GM23248 (cell line): ENCODE measurements at places on chromosomes 4 and X. TPM values are rescaled to one million over a fixed set of nuclear protein-coding genes. Genes with fewer than 3 reads are reported as not detected.

The NWD2 gene
- total RNA-seq: not detected in 2 replicates

The SLC9B1 gene
- not detected in 2 replicates for total RNA-seq

The BEX1 gene
- total RNA-seq: 73.0 and 91.8 TPM in 2 replicates

GRCh38 chrX:117376460-117376859 is 740.1 kb downstream of the KLHL13 start:
- no peak for DNase-seq
- H3K4me3 ChIP-seq: no peak overlapping the region
- no peaks in the 10 kb centered on the region for H3K27me3 ChIP-seq
- H3K27ac ChIP-seq: no peak overlapping the region

GRCh38 chr4:25563071-25563564 is 92.5 kb upstream of the SLC34A2 start:
- H3K27ac ChIP-seq: no peak overlapping the region
- no peak for DNase-seq
- no peak overlapping the region for H3K4me3 ChIP-seq
- H3K27me3 ChIP-seq: no peaks in the 10 kb centered on the region
- no peaks in the 10 kb centered on the region for H3K4me1 ChIP-seq

DNA sequence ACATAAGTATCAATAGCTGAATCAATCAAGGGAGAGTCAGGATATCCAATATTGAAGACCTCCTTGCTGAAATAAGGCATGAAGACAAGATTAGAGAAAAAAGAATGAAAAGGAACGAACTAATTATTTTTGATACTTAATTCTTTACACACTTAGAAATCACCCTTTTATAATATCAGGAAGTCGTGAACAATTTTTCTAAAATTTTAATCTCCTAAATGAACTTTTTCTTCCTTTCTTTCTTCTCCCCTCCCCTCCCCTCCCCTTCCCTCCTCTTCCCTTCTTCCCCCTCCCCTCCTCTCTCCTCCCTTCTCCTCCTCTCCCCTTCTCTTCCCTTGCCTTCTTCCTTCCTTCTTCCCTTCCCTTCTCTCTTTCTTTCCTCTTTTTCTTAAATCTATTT is 872.1 kb upstream of the PCDH10 start:
- no peaks in the 10 kb centered on the region for H3K27me3 ChIP-seq
- H3K4me1 ChIP-seq: no peaks in the 10 kb centered on the region
- H3K4me3 ChIP-seq: no peak overlapping the region
- H3K36me3 ChIP-seq: no peaks in the 10 kb centered on the region
- H3K27ac ChIP-seq: no peak overlapping the region

DNA sequence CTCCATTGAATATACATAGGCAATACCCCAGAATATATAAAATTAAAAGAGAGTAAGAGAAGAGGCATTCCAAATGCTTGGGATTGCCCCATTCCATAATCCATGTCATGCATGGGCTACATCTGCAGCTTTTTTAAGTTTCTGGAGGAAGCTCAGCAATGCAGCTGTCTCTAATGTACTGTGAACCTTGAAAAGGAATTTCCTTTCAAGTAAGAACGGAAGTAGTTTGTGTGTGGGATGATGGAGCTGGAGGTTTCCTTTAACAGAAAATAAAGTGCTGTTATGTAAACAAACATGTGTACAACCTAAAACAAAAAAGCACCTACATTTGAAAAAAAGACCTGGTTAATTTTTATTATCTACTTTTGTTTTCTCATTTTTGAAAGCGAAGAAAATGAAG is 303.5 kb downstream of the BMPR1B start:
- no peaks in the 10 kb centered on the region for H3K4me1 ChIP-seq
- no peaks in the 10 kb centered on the region for H3K36me3 ChIP-seq
- H3K27ac ChIP-seq: no peak overlapping the region

GRCh38 chrX:153411255-153411987 is at the start of gene ZFP92:
TSS of gene ZFP92 (plus strand) at chrX:153411472. CDS start at chrX:153418323, 6,851 bp downstream.
- H3K27ac ChIP-seq: no peak within 1 kb of the TSS
- H3K27me3 ChIP-seq: no peaks in the 10 kb centered on the region; the same call in none of the 2 replicates
- no peaks in the 10 kb centered on the region for H3K36me3 ChIP-seq
- peak within 1 kb of the TSS; percentile 35; the same call in 1 of the 2 replicates for H3K4me3 ChIP-seq

DNA sequence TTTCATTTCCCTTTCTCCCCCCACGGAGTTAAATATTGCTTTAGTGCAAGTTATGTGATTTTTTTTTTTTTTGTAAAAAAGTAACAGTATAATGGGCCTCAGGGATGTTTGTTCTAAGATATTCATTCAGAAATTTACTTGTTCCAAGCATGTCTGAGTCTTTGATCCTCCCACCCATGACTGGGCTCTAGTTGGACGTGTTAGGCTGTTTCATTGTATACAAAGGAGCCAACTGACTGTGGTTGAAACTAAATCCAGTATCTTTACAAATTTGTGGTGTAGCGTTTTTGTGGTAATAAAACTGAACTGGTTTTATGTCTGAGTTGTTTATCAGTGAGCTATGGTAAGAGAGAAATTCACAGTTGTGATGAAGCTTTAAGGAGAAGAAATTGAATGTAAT is 74.1 kb downstream of the DOCK11 start:
- H3K4me3 ChIP-seq: no peak overlapping the region
- peaks cover 12% of the 10 kb centered on the region for H3K4me1 ChIP-seq
- DNase-seq: no peak
- no peaks in the 10 kb centered on the region for H3K36me3 ChIP-seq

DNA sequence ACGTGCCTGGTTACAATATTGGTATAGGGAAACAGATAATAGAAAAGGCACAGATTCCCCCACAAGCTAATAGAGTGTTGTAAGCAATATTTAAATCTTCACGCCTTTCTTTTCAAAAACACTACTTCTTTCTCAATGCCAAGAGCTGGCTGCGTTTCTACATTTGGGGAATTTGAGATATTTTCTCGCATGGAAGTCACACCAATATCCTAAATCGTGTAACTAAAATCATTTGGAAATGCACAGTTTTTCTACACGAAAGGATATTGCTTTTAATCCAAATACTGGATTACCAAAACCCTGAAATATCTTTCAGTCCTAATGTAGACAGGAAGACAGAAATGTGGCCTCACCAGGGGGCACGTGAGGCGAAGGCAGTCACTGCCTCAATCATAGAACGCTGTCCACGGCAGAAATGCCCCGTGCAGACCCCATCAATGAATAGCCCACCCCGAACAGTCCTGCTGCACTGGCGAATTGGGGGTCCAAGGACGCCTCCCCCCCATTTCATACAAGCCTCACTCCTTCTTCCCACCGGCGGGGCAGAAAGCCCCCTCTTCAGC is 106.6 kb downstream of the NSUN7 start:
- no peaks in the 10 kb centered on the region for H3K27me3 ChIP-seq
- no peak for DNase-seq
- no peaks in the 10 kb centered on the region for H3K36me3 ChIP-seq
- H3K4me3 ChIP-seq: no peak overlapping the region

- peaks cover 8% of the 10 kb centered on the region for H3K4me1 ChIP-seq
- H3K4me3 ChIP-seq: peak overlapping the region; percentile 10; the same call in 1 of the 2 replicates
- no peak overlapping the region for H3K27ac ChIP-seq
- no peaks in the 10 kb centered on the region for H3K36me3 ChIP-seq
- H3K27me3 ChIP-seq: no peaks in the 10 kb centered on the region
Measured at GRCh38 chr4:124262211-124263179, 450.0 kb downstream of the ANKRD50 start.

- no peaks in the 10 kb centered on the region for H3K36me3 ChIP-seq
- H3K27me3 ChIP-seq: peaks cover 4% of the 10 kb centered on the region; the same call in 1 of the 2 replicates
- DNase-seq: no peak
- H3K4me1 ChIP-seq: no peaks in the 10 kb centered on the region
- H3K4me3 ChIP-seq: no peak overlapping the region
- H3K27ac ChIP-seq: no peak overlapping the region
Measured at GRCh38 chr4:73411731-73412414, 7.8 kb downstream of the ALB start.
